Stimulated activated CD4-positive, alpha-beta T cell treated with anti-CD3 and anti-CD28 coated beads, TNF-alpha, amount 100 ng/mL, for 48 hours (primary cell): ENCODE measurements at places on chromosomes 12 and 14.

GRCh38 chr12:31431721-31432240, 105.8 kb upstream of the SINHCAF start:
- DNase-seq: no peak

DNA sequence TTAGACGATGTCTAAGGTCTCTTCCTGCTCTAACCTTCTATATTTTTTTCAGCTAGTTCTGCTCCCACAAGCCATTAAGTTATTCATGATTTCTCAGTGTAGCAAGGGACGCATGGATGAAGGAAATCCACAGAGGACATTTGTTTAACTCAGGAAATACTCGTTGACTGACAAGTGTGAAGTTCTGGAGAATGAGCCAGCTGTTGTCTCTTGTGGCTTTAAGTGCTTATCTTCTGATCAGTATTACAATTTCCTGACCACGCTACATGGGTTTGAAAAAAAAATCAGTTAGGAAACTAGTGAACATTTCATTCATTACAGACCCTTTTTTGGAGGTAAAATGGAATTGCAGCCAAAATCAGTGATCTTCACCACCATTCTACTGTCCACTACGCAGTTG, 53.1 kb downstream of the GUCY2C start:
- DNase-seq: no peak

GRCh38 chr14:45198551-45198950, 54.5 kb downstream of the MIS18BP1 start:
- DNase-seq: no peak

DNA sequence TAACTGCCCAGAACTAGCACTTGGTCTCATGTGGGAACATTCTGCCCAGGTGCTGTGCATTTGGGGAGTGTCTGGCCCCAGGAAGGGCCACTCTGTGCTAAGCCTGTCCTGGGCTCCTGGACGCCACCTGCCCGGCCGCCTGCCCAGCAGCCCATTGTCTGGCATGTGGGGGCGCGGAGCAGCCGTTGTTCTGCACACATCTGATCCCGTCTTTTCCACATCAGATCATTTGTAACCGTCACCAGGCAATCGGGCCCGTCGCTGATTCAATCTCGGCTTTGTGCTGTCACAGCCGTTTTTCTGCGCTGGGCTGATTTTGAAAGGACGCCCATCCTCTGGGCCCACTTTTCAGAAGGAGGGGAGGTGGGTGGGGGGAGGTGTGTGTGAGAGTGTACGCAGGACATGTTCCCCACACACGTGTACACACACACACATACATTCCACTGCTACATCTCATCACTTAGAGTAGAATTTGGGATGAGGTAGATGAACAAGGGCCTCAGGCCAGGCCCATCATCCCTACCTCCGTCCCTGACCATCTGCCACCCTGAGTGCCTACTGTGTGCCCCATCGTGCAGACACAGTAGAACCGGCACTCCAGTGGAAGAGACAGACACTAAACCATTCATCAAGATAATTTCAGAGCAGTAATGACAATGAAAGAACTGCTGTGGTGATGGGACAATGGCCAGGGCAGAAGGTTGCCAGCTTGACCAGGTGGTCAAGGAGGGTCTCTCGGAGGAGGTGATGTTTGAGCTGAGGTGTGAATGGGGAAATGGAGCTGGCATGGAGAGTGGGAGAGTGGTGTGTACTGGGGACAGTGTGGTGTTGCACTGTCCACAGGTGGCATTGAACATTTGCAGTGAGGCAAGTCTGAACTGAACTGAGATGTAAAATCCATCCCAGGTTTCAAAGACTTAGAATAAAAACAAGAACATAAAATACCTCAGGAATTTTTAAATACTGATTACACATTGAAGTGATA, 19.0 kb downstream of the FAM222A start:
- no peak for DNase-seq

DNA sequence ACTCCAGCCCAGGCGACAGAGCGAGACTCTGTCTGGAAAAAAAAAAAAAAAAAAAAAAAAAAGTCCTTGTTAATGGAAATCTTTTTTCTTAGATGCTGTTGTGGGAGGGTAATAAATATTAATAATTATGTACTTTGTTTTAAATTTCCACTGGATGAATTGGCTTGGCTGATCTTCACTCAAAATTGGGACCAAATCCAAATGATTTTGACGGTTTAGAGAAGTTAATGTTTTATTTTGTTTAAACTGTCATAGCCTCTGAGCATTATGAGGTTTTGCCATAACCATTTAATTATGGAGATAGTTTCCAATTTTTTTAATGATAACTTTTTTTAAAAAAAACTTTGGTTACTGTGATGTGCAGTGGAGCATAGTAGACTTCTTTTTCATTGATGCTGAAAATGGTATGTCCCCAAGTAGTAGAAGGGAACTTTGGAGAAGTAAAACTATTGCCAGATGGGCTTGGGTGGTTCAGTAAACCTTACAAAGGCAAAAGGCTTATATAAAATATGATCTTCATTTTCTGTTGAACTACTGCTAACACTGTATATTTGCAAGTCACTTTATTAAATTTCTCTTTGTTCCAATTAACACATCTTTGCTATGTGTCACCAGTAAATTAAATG, 3.9 kb upstream of the PMCH start:
- DNase-seq: no peak

DNA sequence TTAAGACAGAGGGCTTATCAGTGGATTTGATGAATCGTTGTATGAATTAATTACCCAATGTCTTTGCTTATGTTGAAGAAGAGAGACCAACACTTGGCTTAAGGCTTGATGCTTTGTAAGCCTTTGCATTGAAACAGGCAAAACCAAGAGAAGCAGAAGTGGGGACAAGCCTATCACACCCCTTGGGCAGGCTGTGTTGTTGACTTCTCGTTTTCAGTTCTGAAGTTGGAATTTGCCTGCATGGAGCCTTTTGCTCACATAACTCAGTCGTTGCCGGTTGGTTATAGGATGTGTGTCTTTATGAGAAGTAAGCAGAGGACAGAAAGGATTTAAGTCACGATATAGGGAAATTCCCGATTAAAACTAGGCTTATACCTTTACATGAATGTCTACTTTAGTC, 94.7 kb downstream of the CCDC92 start:
- DNase-seq: no peak

DNA sequence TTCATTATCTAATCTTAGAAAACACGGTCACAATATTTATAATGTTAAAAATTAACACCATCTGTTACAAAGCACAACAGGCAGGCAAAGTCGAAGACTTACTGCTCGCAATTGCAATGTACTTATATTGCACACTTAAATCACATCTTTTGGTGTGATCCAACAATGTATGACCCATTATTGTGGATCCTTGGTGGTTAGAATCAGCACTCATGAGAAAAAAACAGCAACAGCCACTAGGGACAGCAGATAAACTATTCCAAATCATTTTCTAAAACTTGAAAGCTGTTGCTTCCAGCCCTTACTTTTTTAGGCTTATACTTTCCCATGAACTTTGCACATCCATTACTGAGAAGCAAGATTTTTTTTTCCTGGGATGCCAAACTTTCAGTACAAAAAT, 20.4 kb downstream of the COX16 start:
- no peak for DNase-seq

DNA sequence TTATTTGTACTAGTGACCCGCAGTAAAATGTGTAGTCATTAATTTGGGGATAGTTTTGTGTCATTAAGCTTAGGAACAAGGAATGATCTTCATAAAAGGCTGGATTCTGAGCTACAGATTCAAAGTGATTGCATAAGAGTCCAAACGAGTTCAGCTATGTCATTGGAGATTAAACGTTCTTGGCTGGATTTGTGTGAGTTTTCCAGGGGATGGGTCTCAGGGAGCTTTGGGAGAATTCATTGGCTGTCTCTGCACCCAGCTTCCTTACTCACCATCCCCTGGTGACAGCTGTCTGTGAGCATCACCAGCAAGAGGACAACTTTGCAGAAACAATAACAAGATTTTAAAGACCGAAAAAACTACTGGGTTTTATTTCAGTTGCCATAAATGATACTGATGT, 130.4 kb downstream of the DAAM1 start:
- DNase-seq: no peak

- DNase-seq: no peak
Measured at GRCh38 chr14:101102875-101103274, 199.4 kb upstream of the RTL1 start.

DNA sequence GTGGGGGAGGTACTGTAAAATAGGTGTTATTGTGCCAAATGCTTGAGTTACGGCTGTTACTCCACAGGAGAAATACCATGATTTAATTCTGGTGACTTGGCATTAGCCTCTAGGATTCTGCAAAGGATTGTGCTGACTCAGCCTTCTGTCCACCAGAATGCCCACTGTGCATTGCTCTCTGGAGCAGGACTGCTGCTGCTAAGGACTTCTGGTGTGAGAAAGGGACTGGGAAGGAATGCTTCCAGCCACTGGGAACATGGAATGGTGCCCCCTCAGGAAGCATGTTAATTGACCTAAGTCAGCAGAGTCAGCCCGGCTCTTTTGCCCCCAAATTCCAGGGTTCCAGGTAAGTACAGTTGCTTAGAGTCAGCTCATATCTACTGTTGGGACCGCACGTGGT, 32.9 kb downstream of the ZFHX2 start:
- DNase-seq: no peak

DNA sequence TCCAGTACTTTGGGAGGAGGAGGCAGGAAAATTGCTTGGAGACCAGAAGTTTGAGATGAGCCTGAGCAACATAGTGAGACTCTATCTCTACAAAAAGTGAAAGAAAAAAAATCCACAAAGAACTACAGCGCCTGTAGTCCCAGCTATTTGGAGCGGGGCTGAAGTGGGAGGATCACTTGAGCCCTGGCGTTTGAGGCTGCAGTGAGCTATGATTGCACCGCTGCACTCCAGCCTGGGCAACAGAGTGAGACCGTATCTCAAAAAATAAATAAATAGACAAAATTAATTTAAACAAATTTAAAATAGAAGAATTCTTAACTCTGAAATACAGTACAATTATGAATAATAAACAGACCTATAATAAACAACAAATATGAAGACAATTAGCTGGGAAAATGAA, 40.9 kb downstream of the ATL1 start:
- no peak for DNase-seq

GRCh38 chr14:83764656-83765599, 1765.0 kb upstream of the FLRT2 start:
- no peak for DNase-seq

DNA sequence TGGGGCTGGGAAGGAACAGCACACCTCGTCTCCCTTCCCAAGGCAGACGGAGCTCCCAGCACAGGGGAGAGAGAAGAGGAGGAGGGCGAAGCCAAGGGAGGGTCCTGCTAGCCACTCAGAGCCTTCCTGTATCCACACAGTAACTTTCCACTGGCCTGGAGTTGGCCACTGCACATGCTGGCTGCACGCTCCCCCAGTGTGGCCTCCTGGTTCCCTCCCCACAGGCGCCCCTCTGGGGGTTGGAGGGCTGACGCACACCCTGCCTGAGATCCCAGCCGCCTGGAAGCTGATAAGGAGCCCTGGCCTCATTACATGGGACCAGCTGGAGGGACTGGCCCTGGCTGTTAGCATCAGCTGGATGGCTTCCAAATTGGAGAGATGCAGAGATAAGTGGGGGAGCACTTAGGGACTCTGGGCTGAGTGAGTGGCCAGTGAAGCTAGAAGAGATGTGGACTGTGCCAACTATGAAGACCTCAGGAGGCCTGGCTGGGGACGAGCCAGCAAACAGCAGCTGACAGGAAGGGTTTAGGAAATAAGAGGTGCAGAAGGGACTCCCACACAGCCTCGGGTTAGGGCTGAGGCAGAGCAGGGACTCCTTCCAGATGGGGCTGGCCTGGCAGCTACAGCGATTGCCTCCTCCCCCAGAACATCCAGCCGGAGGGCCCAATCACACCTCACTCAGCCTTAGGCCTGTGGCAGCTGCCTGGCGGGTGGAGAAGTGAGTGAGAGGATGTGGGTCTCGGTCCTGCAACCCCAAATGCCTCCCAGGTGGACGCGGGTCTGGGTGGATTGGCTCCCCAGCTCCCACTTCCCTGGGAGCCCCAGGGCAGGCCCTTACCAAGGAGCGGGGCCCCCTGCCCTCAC, 26.3 kb upstream of the BCDIN3D start:
- DNase-seq: no peak

- DNase-seq: no peak
Measured at GRCh38 chr12:77364400-77364799, 299.0 kb upstream of the E2F7 start.

DNA sequence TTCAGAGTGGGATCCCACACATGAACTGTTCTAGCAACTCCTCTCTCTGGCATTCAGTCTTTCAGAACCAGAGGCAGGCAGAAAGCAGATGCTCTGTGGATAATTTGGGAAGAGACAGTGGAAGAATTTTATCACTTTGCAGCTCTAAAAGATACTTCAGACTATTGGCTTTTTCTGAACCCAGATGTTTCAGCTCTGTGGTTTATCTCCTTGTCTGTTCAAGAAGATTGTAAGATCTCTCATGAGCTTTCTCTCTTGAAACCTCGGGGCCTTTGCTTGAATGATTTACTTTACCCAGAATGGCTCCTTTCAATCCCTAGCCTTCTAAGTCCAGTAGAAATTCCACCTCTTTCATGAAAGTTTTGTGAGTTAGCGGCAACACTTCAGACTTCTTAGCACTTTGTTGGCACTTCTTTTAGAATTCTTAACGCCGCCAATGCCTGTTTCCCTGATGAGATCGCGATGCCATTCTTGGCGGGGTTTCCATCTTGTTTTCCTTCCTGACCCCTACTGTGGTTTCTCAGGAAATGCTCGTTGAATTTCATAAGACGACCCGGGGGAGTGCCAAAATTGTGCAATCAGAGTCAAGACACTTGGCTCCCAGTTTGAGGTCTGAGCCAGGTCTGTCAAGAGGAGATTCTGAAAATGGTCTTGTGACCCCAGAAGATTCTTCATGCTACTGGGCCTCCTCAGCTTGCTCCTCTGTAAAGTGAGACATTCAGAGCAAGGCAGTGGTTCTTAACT, 107.0 kb upstream of the PRICKLE1 start:
- DNase-seq: no peak

DNA sequence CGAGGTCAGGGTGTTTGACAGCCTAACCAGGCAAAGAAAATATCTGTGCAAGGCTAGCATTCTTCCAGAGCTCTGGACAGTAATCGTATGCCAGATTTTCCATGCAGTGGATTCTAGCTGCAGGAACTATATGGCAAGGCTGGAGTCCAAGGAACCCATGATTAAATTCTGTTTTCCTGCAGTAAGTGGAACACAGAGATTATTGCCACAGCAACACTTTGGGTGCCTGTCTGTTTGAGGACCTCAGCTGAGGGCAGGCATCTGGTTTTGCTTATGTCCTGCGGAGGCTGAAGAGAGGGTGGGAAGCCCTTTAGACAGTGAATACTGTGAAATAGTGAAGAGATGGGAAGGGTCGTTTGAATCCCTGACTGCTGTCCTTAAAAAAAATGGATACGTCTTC, 104.4 kb downstream of the DAD1 start:
- no peak for DNase-seq

DNA sequence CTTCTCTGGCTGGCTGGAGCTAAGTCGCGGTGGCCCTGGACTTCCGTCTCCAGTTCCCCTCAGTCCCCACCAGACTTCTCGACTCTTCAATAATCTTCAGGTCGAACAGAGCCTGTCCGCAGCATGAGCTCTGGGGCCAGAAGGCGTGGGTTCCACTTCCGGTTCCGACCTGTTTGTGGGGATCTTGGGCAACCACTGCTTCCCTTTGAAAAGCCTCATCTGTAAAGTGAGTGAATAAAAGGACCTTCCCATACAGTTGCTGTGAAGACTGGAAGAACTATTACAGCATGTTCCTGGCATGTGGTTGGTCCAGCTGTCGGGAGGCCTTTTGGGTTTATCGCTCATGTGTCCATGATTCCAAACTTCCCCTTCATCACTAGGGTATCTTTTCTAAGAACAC, 19.4 kb downstream of the ADGRD1 start:
- DNase-seq: no peak
